ENCODE measurements at places on chromosomes 13 and 19.

GRCh38 chr19:38953677-38954076 lies 21.9 kb downstream of the FBXO17 start:
- no peak for DNase-seq

DNA sequence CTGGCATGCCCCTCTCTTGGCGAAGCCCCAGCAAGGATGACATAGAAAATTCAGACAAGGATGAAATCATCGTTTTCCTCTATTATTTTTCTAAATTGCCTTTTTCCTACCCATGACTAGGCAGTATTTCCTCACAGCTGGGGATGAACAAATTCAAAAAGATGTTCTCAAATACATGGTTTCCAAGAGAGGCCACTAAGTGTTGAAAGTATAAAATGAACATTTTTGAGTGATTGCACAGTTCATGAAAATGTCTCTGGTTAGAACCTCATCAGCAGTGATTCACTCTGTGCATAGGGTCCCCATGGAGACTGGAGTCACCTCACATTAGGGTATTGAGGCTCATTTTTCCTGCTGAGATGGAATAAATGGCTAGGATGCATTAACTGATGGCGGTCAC lies 373.7 kb downstream of the DNAJC15 start:
- no peak for DNase-seq

GRCh38 chr19:36103842-36104552 lies 6.9 kb upstream of the OVOL3 start:
- no peak for DNase-seq

DNA sequence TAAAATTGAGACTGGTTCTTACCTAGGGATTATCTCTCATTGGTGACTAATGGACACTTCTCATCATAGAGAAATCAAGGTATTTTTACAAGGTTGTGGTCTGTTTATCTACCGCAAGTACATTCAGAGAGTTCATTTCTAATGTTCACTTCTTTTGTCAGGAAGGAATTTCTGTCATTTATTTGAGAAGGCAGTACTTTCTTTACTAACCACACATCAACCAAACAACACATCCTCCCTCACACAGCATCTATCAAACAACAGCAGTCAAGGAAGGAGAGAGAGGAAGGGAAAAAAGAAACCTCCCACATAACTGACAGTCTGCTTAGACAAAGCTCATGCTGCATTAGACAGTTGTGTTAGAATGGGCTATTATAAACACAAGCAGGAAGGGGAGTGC lies 182.3 kb upstream of the KLF12 start:
- no peak for DNase-seq

GRCh38 chr19:43618921-43619261 lies 538 bp downstream of the ZNF428 start:
- no peak for DNase-seq

GRCh38 chr13:48749144-48749543 lies 95.4 kb downstream of the CYSLTR2 start:
- DNase-seq = no peak

DNA sequence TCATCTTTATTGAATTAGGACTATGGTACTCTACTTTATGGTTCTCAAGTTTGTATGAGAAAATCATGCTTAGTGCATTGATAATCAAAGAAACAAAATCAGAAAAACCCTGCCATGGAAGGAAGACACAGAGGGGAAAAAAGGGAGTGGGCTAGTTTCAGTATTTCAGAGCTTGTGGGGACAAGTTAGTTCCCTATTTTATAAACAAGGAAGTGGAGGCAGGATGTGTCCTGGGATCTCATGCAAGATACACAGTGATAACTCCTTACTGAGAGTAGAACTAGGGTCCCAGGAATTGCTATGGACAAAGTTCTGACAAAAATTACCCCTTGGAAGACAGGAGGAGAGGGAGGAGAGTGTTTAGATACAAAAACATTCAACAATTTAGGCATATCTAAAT lies 1277.3 kb downstream of the UQCRFS1 start:
- DNase-seq = no peak

DNA sequence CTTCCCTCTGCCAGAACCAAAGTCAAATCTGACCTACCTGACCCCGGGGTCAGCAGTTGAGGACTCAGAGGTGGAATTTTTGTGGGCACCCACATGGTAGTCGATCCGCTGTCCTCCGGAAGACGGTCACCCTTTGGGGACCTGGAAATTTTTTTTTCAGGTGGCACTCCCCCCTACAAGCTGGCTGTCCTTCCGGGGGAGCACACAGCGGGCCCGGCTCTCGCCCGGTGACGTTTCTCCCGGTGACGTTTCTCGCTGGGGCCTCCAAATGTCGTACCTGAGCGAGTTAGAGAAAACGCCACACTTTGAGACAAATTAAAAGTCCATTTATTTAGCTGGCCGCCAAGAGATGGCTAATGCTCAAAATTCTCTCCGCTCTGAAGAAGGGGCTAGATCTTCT lies 48.8 kb downstream of the ZFP14 start:
- no peak for DNase-seq

DNA sequence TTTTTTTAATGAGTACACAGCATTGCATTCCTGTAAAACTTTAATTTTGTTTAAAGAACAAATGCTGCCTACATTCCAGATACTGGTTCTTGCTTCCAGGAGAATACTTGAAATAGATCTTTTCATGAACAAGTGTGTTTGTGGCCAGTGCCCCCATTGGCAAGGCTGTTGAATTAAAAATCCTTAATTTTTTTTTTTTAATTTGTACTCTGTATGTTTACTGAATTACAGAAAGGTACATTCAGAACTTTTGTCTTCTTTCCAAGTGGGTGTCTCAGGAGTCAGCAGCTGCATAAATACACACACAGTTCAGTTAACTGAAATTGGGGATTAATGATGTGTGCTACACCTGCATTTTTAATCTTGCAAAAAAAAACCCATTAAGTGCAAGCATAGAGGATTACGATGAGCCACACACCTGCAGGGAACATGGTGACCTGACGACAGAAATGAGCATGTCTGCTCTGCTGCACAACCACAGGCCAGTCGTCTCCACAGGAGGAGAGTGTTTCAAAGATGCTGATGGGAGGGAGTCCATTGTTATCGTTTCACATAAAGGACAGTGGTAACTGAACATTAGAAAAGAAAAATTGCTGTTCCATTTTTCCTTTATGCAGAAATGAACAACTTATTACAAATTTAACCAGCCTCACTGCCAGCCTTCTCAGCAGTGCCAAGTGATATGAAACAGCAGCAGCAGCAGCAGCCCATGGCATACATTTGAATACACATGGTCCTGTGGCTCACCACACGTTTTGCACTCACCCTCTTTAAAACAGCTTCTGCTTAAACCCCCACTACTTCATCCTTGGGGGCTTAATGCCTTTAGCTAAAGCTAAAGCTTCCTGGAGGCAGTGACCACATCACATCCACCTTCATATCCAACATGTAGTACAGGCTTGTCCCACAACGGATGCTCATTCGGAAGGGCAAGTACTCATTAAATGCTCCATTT lies 72.3 kb upstream of the RFC3 start:
- DNase-seq = no peak

DNA sequence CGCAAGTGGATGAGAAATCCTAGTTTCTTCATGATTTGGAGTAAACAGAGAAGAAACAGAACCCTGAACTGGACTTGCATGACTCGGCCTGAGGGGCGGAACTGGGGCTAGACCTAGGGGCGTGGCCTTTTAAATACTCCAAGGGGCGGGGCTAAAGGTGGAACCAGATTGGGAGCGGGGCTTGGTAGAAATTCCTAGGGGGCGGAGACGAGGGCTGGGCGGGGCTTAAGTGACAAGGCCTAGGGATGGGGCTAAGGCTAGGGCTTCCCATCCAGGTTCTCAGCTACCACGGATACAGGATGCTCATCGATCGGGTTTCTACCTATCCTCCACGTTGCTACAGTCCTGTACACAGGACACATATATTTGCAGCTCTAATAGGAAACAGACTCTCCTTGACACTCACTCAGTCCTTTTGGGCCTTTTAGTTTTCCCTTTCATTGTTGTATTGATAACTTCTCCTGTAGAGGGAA lies 372 bp upstream of the ZNF699 start:
- DNase-seq = peak; percentile 68

DNA sequence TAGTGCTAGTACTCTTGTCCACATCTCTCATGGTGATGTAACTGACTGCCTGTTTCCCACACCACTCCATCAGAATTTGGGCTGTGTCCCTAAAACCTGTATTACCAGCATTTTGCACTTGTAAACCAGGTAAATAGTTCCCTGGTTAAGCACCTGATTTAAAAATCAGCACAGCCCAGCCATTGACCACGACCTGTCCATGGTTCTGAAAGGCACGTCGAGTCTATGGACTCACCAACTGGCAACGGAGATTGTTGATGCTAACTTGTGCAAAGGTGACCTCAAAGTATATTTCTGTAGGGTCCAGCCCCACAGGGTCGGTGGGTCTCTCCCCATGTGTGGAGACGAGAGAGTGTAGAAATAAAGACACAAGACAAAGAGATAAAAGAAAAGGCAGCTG lies 46.7 kb upstream of the ZNF835 start:
- DNase-seq = no peak

All from AG09319 (cell line).